ENCODE measurements at places on chromosomes 2 and 18. TPM values are rescaled to one million over a fixed set of nuclear protein-coding genes. Genes with fewer than 3 reads are reported as not detected.

SNTG2 gene
- not detected for total RNA-seq

DNA sequence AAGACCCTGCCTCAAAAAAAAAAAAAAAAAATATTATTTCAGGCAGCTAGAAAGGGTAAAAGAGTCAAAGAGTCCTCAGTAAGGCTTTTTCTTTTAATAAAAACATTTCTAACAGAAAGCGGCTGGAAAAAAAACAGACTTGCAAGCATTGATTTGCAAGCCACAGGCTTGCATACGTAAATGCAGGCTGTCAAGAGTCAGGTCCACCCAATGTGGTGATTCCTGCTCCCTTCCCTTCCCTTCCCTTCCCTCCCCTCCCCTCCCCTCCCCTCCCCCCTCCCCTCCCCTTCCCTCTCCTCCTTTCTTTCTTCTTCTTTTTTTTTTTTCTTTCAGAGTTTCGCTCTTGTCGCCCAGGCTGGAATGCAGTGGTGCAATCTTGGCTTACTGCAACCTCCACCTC, 74.4 kb upstream of the GULP1 start:
- no peak for DNase-seq

TTN gene
- total RNA-seq: 0.07 TPM

GRCh38 chr2:55107436-55107835, 57.2 kb upstream of the RTN4 start:
- no peak for DNase-seq

DNA sequence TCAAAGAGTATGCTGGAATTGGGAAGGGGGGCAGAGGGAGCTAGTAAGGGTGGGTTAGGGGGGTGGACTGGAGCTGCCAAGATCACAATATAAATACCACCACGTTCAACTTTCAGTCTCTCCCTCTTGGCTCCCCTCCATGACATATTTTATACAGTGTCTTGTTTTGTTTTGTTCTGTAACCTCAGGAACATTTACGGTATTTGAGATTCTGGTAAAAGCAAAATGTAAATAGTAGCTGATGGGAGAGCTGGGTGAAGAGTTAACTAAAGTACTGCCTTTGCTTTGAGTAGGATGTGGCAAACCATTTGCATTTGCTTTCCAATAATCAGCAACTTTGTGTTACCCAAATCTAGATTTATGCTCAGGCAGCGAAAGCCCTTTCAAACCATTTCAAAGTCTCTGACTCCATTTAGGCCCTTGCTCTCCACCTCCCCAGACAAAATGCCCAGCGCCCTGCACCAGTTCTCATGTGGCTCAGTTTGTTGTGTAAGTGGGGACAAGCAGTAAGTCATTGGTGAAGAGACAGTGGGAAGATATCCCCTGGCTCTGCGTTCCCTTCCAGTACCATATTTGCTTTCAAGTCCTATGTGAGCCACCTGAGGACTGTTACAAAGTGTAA, 17.4 kb downstream of the IRS1 start:
- DNase-seq: no peak

B3GNT7 gene
- 14.4 TPM for total RNA-seq

DNA sequence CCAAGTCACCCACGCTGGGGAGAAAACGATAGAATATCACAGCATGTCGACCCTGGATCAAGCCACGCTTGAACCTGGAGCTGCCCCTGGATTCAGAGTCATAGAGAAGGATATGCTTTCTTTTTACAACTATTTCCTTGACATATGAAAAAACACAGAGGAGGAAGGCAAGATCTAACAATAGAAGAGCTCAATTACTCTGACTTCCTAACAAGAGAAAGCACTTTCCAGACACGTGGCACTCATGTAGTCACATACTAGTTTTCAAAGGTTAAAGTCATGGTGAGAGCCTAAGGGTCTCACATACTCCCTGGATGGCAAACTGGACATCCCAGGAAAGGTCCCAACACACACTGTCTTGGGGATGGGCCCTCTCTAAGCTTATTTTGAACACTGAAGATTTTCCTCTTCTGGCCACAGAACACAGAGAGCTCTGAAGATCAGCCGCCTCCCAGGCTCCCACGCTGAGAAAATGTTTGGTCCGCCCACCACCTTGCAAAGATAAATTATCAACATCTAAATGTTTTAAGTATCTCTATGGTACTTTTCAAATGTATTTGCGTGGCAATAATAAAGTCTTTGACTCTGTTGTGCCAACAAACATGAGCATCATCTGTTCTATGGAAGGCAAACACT, 4.9 kb downstream of the PXDN start:
- DNase-seq: no peak

DNA sequence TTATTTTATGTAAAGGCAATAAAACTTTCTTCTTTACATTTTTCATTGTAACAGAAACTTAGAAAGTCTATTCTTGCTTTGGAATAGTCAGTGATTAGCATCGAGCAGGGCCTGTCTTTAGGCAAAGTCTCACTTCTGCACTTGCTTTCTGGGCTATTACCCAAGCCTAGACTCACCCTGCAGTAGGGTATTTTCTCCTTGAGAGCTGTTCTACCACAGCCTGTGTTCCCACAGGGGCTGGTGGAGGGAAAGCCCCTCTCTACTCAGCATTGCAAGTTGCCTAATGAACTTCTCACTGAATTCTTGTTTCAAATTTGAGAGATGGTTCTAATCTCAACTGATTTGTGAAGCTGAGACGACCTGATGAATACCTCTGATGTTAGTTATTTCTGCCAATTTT, 111.7 kb upstream of the KLHL14 start:
- DNase-seq: no peak

GRCh38 chr2:99425022-99425421, 64.8 kb downstream of the REV1 start:
- DNase-seq: no peak

- DNase-seq: no peak
Observed at GRCh38 chr18:57542812-57543427, 43.6 kb downstream of the FECH start.

GRCh38 chr18:13051950-13052349, 60.8 kb downstream of the CEP192 start:
- no peak for DNase-seq

TOGARAM2 gene
- 0.47 TPM for total RNA-seq

DNA sequence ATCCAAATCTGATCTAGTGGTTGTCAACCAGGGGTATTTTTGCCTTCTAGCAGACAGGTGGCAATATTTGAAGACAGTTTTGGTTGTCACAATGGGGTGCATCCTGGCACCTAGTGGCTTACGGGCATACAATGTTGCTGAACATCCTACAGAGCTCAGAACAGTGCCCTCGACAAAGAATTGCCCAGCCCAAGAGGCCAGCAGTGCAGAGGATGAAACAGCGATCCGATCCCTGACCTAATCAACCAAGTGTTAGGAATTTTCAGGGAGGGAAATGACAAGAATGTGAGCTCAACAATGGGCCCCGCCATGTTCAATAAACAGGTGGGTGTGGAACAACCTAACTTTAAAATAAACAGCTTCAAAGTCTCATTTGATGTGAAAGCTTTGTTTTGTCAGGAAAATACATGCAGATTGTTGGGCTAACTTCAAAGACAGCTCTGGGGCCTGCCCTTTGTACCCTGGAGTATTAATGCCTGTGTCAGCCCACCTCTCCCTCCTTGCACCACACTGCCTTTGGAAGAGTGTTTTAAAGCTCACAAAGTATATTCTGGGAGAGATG, 22.5 kb upstream of the SCYGR5 start:
- no peak for DNase-seq

DNA sequence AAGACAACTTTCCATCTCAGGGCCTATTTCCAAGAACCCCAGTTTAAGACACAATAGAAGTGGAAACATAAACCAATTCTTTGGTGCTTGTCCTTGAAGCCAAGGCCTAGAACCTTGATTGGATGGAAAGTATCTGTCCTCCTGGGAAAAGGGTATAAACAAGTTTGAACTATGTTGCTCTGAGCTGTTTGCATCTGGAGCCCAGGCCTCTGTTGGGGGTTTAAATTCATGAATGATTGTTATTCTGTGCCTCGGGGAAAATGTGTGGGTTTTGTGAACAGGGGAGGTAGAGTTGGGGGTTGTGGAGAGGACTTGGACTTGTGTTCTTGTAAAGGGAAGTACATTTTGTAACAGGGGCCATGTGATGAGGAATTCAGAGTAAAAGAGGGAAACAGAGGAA, 406.1 kb downstream of the SLC4A3 start:
- DNase-seq: no peak

- no peak for DNase-seq
Observed at GRCh38 chr2:54755641-54756326, 32.3 kb downstream of the EML6 start.

RRM2 gene
- total RNA-seq: 154 TPM

Measured in Calu3 (cell line).